ENCODE measurements at places on chromosomes 13 and 19.

DNA sequence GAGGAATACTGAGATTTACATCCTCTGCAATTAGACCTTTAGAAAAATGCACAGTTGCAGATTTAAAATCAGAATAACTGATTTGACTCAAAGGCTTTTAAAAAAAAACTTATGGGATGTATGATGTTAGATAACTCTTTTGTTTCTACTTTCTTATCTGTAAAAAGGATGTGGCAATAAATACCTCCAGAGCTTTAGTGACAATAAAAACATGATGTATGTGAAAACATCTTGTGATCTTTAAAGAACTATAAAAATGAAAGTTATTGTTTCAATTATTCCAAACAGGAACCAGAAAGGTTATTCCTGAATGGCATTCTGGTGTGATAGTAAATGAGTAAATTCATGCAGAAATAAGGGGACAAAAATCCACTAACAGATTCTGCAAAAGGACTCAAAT, 2712.2 kb upstream of the PCDH20 start:
- no peak for DNase-seq

DNA sequence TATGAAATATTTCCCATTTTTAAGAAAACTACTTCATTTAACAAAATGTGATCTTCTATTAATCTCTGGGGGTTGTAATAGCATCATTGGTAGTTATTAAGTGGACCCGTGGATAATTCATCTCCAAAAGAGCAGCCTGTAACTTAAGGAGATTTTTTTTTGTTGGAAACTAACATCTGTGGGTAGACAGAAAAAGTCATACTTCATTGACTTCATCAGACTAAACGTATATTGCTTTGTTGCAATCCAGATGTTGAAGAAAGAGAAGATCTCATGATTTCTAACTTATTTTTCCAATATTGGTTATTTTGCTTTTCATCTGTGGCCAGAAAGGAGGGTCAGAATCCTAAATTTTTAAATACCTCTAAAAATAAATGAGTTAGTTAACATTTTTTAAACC, 296.5 kb upstream of the MIR17HG start:
- no peak for DNase-seq

GRCh38 chr13:110368408-110368807, 61.3 kb downstream of the COL4A2 start:
- DNase-seq, result no peak

- DNase-seq, result no peak
Measured at GRCh38 chr19:42198676-42199439, 18.6 kb downstream of the DEDD2 start.

- DNase-seq, result no peak
Measured at GRCh38 chr19:9641810-9642209, 20.8 kb upstream of the ZNF561 start.

- no peak for DNase-seq
Measured at GRCh38 chr13:66087269-66087710, 1142.8 kb downstream of the PCDH9 start.

DNA sequence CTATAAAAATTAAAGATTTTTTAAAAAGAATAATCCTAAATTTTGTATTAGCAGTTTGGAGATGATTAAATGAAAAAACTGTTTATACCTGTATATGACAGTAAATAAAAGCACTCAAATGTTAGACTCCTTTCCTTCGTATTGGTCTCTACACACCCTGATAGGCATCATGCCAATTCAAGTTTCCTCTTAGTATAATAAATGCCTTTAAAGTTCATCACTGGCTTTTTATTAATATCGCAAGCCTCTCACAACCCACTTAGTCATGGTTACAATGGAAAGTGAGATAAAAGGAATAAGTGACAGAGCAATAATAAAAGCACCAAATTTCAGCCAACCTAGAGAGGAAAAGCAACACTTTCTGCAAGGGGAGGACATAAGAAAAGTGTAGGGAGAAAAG, 102.2 kb downstream of the PIBF1 start:
- no peak for DNase-seq

GRCh38 chr13:63514886-63515285, 2099.2 kb upstream of the PCDH20 start:
- DNase-seq, result no peak

GRCh38 chr19:53192771-53193534, at the start of gene ZNF665:
ZNF665 (minus strand) TSS chr19:53193358; CDS start chr19:53182898, 10,460 bp downstream.
- DNase-seq, result peak; percentile 66

DNA sequence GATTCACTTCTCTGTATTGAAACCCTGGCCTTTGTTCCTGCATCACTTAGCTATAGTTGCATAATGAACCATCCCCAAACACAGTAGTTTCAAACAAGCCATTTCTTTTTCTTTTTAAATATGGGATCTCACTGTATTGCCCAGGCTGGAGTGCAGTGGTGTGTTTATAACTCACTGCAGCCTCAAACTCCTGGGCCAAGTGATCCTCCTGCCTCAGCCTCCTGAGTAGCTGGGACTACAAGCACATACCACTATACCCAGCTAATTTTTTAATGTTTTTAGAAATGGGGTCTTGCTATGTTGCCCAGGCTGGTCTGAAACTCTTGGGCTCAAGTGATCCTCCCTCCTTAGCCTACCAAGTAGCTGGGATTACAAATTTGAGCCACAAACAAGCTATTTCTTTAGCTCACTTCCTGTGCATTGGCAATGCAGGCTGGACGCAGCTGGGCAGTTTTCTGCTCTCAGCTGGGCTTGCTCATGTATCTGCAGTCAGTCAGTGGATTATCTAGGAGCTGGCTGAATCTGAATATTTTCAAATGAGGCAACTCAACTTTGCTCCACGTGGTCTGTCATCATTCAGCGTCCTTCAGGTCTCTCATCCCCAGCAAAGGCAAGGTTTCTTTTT, 49.5 kb upstream of the SIN3B start:
- no peak for DNase-seq

GRCh38 chr13:29452773-29453616, 142.5 kb downstream of the SLC7A1 start:
- DNase-seq, result no peak

GRCh38 chr13:33092073-33092987, 76.1 kb downstream of the KL start:
- peak; percentile 80 for DNase-seq

GRCh38 chr13:43799191-43799590, 12.4 kb upstream of the ENOX1 start:
- DNase-seq, result no peak

GRCh38 chr13:45782327-45783045, 69.1 kb downstream of the SIAH3 start:
- no peak for DNase-seq

GRCh38 chr13:42728507-42729180, 52.7 kb upstream of the FAM216B start:
- DNase-seq, result no peak

DNA sequence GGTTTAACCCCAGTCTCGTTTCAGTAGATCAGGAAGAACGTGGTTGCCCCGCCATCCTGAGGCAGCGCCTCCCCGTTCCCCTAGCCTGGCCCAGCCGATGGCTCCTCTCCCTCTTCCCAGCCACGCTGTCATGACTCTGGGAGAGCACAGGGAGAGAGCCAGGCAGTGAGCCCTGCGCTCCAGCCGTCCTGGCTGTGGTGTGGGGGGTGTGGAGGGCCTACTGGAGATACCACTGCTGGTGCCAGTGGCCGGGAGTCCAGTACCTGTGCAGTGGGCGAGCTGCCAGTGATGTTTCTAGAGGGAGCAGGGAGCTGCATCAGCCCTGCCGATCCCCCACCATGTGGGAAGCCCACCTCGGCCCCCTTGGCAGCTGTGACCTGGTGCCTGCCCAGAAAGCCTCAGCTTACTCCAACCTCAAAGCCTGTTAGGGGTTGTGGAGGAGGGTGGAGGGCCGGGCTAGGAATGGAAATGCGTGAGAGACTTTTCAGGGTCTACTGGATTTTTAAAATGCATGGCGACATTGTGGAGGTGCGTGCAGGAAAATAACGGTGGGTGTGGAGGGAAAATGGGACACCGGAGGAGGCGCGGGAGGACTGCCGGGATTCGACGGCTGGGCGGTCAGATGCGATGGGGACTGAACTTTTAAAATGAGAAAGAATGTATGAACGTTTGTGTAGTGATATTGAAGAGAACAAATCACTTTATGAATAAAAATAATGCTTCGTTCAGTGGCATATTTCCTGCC, 4.9 kb downstream of the TEX29 start:
- DNase-seq, result no peak

DNA sequence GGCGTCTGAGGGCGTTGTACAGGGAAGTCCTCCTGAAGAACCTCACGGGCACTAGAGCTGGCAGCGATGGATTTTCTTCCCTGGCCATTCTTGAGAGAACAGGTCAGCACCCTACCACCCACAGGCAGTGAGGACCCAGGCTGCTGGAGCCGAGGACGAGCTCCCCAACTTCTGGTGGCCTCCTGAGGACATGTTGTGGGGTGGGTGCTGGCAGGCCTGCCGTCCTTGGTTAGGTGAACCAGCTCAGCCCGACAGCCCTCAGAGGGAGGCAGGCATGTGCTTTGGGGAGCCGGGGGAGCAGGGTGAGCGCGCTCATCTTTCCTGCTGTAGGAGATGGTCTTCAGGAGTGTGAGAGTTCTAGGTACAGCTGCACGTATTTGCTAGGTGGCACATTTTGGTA, 15.4 kb downstream of the LYL1 start:
- no peak for DNase-seq

- DNase-seq, result no peak
Measured at GRCh38 chr19:42436006-42436405, 6.7 kb downstream of the CXCL17 start.

- no peak for DNase-seq
Measured at GRCh38 chr13:113123226-113124201, 915 bp downstream of the F10 start.

- DNase-seq, result no peak
Measured at GRCh38 chr13:91567485-91568207, 169.2 kb downstream of the GPC5 start.

DNA sequence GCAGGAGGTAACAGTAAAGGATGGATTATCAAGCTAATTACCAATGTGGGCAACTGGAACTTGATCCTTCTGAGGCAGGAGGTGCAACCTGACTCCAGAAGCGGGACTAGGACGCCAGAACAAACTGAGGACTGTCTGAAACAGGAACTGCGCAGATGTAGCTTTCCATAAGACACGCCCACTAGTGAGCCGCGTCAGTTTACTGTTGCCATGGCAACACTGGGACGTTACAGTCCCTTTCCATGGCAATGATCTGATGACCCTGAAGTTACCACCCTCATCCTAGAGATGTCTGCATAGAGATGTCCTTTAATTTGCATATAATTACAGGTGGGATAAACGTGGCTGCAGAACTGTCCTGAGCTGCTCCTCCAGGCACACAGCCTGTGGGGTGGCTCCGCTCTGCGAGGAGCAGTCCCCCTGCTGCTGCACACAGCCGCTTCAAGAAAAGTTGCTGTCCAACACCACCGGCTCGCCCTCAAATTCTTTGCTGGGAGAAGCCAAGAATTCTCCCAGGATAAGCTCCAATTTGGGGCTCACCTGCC, 816.6 kb downstream of the UQCRFS1 start:
- no peak for DNase-seq

DNA sequence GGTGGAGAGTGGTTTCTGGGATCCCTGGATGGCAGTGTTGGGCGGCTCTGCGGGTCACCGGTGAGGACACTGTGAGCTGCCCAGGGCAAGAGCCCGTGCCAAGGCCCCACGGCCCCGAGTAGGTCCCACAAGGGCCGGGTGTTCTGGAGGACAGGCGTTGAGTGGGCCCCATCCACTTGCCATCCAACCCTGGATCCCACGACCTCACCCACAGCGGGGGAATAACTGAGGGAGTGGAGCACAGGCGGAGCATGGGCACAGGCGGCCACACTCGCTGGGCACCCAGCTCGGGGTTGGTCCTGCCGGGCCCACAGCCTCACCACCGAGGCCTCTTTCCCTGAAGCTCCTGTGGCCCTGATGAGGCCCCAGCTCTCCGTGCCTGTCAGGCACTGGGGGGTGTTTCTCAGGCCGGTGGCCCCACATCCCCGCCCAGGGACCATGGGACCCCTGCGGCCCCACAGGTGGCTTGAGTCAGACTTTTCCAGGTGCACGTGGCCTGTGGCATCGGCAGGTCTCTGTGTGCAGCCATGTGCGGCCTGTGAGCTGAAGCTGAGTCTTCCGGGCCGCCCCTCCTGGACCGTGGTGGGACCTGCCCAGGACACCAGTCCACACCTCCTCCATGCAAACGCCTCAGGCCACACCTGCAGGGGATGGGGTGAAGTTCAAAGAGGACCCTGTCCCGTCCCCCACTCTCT, 16.6 kb downstream of the TMEM255B start:
- no peak for DNase-seq

DNA sequence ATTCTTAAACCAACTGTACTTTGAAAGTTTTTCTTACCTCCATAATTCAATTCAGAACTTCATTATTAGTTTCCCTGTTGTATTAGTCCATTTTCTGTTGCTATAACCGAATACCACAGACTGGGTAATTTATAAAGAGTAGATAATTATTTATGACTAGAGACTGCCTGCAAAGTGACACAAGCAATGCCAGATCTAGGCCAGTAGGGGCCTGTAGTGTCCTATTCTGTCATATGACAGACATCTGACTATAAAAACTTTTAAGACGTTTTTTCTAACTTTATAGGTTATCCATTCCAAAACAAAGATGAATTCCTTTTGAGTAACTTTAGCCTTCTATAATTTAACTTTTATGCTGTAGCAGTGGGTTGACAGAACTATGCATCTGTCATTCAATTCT, 2783.8 kb downstream of the PCDH9 start:
- no peak for DNase-seq

- no peak for DNase-seq
Measured at GRCh38 chr13:34933786-34934185, 8.3 kb upstream of the NBEA start.

DNA sequence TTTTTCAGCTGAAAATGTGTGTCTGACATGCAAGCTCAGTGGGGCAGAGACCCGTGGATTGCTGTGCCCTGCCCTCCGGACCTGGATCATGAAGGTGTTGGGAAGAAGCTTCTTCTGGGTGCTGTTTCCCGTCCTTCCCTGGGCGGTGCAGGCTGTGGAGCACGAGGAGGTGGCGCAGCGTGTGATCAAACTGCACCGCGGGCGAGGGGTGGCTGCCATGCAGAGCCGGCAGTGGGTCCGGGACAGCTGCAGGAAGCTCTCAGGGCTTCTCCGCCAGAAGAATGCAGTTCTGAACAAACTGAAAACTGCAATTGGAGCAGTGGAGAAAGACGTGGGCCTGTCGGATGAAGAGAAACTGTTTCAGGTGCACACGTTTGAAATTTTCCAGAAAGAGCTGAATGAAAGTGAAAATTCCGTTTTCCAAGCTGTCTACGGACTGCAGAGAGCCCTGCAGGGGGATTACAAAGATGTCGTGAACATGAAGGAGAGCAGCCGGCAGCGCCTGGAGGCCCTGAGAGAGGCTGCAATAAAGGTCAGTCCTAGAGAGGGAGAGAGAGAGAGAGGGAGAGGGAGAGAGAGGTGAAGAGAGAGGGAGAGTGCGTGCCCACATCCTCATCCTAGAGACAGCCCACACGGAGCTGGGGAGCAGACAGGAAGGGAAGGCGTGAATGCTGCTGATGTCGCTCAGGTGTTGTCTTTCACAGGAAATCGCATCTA, 5.1 kb upstream of the DCUN1D2 start:
- no peak for DNase-seq

DNA sequence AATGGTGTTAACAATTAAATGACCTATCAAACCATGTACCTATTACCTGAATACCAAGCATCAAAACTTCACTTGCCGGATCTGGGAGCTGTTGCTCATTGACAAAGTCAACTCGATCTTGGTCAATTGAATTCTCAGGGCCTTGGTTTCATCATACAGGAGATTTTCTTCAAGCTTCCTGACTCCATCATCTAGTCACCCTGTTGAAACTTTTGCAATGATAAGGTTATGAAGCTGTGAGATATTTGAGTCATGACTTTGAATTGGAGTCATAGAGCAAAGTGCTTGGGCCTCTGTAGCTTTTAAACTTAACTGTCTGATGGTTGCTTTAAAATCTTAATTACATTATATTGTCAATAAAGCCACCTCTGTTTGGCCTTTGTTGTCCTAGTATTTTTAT, 260.9 kb downstream of the COG6 start:
- no peak for DNase-seq

Data from kidney capillary endothelial cell (primary cell).